RCC 7860 (cell line): ENCODE measurements at places on chromosomes 11 and 22.

- no peak for DNase-seq
Measured at GRCh38 chr11:17719938-17720795, 796 bp downstream of the MYOD1 start.

GRCh38 chr11:73252577-73253191 is 19.5 kb upstream of the P2RY6 start:
- no peak for DNase-seq

GRCh38 chr11:90134478-90135003 is at the start of gene NAALAD2:
Gene NAALAD2, plus strand, starts transcription at chr11:90134663. Its CDS starts 96 bp downstream, at chr11:90134759.
- DNase-seq, result no peak

GRCh38 chr22:29108137-29108536 is 35.3 kb downstream of the KREMEN1 start:
- peak; percentile 36 for DNase-seq

- DNase-seq, result no peak
Measured at GRCh38 chr22:36573815-36574363, 44.9 kb upstream of the EIF3D start.
